ENCODE measurements at places on chromosomes 4 and X.

- DNase-seq = no peak
These were observed 27.0 kb upstream of the TMEM131L start for GRCh38 chr4:153438916-153439756.

GRCh38 chr4:23384741-23385140 is 505.1 kb downstream of the PPARGC1A start:
- DNase-seq = peak; percentile 42

DNA sequence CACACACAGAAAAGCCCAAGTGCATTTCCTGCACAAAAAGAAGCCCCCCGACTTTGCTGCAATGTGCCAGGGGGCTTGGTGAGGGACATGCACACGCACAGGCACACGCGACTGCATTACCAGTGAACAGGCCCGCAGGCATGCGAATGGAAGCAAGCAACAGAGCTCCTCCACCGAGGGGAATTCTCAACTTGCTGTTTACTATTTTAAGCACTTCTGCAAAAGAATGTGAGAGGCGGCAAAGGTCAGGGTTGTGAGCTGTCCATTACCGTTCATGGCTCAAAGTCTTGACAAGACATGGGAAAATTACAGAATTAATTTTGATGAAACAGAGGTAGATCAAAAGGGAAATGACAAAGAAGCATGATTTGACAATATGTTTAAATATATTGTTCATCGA is 342.5 kb upstream of the NOCT start:
- DNase-seq = no peak

DNA sequence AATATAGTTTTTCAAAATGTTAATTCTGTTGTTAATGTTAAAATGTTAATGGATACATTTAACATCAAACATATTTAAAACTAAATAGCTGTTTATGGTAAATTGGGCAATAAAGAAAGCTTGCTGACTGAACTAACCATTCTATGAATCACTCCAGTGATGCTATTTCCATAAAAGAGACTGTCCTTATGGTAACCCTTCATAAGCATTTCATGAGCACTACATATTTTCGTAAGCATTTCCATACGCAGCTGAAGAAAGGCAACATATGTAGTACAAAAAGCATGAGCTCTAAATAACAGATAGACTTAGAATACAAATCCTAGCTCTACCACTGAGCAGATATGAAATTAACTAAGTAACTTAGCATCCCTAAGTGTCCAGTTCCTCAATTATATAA is 188.9 kb downstream of the COL25A1 start:
- peak; percentile 14 for DNase-seq

DNA sequence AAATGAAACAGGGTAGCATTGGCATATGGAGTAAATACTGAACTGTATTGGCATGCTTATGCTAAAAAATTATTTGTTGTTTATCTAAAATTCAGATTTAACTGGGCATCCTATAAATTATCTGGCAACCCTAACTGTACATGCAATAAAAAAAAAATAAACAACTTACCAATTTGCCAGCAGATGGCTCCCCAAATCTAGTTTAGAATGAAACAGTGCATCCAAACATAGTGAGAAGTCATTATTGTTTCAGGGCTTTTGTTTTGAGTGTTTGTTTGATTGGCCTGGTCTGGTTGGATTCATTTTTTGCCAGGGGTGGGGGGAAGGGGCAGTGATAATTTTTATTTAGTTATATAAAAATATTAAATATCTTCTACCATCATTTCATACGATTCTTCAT is 12.8 kb upstream of the NSUN7 start:
- DNase-seq = no peak

DNA sequence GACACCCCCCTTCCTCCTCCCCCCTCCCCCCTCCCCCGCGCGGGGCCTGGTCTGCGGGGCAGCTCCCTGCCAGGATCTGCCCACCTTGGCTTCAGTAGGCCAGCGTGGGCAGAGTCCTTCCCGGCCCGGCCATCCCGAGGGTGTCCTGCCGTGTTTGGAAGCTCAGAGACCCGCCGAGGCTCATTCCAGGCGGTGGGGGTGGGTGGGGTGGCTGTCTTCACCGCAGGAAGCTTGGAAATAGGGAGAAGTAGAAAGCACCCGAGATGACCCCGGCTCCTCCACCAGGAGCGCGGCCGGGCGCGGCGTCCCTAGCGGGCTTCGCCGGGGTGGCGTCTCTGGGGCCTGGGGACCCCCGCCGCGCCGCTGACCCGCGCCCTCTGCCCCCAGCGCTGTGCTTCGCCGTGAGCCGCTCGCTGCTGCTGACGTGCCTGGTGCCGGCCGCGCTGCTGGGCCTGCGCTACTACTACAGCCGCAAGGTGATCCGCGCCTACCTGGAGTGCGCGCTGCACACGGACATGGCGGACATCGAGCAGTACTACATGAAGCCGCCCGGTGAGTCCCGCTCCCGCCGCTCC is 1.6 kb downstream of the NAT8L start:
- no peak for DNase-seq

- DNase-seq = no peak
These were observed 2.4 kb downstream of the AGTR2 start for GRCh38 chrX:116172976-116173375.

- peak; percentile 71 for DNase-seq
These were observed at the start of gene NPY1R for GRCh38 chr4:163332526-163333406. TSS of gene NPY1R (minus strand) at chr4:163332596. CDS start at chr4:163326554, 6,042 bp downstream.

DNA sequence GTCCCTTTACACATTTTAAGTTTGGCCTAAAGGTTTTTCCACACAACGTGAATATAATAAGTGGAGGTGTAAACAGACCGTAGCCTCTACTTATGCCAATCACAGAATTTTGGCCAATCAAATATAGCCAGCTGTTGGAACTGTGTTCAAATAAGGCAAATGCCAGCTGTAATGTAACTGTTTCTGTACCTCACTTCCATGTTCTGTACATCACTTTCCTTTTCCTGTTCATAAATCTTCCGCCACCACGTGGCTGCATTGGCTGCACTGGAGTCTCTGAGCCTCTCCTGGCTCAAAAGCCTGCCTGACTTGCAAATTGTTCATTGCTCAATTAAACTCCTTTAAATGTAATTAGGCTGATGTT is 105.1 kb upstream of the SMIM31 start:
- DNase-seq = no peak

DNA sequence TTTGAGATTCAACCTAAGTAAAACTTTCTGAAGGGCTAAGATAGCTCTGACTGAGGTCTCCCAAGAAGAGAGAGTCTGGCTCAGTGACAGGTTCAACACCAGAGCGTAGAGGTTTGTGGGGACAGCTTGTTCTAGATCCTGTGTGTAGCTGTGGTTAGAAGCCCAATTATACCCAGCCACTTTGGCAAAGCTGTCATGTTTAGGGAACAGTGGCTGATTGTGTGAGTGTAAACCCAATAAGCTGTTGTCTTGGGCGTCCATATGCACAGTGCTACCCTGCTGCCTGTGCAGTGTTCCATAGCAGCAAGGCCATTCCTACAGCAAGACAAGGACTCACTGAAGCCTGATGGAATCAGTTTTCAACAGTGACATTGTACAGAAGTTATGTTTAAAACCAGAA is 11.2 kb upstream of the SCRG1 start:
- no peak for DNase-seq

- DNase-seq = no peak
These were observed 60.2 kb upstream of the GPC4 start for GRCh38 chrX:133475521-133475920.

- no peak for DNase-seq
These were observed 7.6 kb upstream of the OPHN1 start for GRCh38 chrX:68440940-68441339.

- DNase-seq = peak; percentile 40
These were observed 9.5 kb downstream of the ASB5 start for GRCh38 chr4:176259330-176260090.

DNA sequence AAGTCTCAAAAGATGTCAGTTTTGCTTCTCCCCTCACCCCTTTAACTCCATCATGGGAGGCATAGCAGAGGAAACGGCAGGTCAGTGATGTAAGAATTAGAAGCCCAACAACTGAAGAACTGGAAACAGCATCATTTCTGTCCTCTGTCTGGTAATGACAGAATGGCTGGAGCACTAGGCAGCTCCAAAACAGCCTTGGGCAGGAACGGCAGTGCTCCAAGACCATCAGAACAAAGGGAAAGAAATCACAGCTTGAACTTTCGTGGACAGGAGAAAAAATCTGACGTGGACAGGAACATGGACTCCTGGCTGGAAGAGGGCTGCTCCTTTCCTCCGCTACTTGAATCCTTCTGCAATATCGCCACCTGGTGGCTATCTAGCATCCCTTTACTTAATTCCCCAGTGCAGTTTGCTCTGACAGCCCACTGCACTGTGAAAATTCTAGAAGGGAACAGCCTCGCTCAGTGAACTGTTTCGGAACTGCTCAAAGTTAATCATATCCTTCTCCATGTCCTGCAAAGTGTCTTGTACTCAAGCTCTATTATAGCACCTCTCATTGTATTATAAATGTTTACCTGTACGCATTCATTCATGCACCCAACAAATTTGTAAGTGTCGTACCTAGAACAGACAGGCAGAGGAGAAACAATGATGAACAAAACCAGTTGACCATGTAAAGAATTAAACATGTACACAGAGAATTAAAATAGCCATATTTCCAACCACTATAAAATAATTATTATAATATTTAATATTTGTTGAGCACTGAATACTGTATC is 20.4 kb downstream of the SLC25A53 start:
- no peak for DNase-seq

GRCh38 chrX:55754861-55755294 is 37.3 kb downstream of the RRAGB start:
- no peak for DNase-seq

DNA sequence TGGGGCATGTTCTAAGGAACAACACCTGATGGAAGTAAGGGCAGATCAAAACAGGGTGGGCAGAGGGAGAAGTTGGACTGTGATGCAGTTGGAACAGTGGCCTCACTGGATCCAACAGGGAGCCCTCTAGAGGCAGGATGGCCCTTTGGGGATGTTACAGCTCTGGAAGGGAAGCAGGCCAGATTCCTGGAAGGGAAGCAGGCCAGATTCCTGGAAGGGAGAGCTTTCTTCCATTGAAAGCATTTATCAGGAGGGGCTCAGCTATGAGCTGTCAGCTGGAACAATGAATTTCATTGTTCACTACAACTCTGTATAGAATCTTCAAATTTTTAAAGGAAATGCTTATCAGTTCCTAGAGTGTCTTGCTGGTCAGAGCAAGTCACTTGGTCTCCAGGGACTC is 17.7 kb downstream of the IL15 start:
- DNase-seq = no peak

GRCh38 chr4:187171706-187172339 is 448.2 kb upstream of the FAT1 start:
- peak; percentile 10 for DNase-seq

GRCh38 chrX:39414290-39414854 is 613.1 kb downstream of the MID1IP1 start:
- DNase-seq = no peak

DNA sequence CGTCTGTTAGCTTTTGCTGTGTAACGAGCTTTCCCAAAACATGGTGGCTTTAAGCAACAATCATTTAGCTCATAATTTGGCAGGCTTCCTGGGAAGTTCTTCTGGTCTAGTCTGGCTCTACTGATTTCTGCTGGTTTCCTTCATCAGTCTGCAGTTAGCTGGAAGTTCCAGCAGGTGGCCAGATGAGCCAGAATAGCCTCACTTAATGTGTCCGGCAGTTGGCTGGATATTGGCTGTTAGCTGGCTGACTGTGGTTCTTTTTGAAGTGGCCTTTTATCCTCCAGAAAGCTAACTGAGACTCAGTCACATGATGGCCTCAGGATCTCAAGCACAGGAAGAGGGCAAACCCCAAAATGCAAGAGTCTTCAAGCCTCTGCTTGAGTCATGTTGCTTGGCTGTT is 34.9 kb downstream of the FTHL17 start:
- DNase-seq = peak; percentile 16

- DNase-seq = no peak
These were observed 193.9 kb upstream of the SPOCK3 start for GRCh38 chr4:167428156-167428555.

GRCh38 chr4:961351-962230 is 11.8 kb downstream of the DGKQ start:
- DNase-seq = no peak

DNA sequence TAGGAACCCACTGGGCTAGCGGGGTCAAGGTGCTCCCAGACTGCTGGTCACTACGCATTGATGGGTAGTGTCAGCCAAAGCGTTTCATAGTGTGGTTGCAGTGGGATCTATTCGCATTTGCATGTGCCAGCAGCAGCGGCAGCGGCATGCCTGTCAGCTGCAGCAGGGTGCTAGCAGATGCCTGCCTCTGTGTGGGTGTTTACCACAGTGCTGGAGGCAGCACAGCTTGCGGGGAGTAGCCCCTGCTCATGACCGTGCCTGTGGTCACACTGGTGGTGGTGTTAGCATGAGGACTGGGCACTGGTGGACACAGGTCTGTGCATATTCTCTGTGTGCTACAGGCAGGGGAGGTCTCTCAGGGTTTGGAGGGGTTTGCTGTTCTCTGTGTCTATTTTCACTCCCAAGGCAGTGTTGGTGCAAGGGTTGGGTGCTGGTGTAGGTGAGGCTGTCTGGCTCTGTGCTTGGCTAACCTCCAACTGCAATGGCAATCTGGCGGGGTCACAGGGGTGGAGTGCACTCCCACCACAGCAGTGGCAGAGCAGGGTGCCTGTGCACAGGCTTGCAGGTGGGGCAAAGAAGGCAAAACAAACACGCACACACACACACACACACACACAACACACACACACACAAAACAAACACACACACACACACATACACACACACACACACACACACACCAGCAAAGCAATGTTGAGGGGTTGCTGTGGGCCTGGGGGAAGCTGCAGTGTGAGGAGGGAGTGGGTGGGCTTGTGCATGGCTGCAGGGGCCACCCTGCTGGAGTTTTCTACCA is 184.4 kb downstream of the GLUD2 start:
- no peak for DNase-seq

GRCh38 chr4:78776729-78777575 is 802 bp downstream of the BMP2K start:
- peak; percentile 62 for DNase-seq

GRCh38 chrX:137362583-137362982 is 203.3 kb upstream of the ZIC3 start:
- no peak for DNase-seq

GRCh38 chrX:32496671-32497070 is 714.7 kb downstream of the DMD start:
- DNase-seq = no peak

- no peak for DNase-seq
These were observed 71.6 kb upstream of the SH3RF1 start for GRCh38 chr4:169342159-169342860.

- DNase-seq = no peak
These were observed 2.7 kb downstream of the PCDH10 start for GRCh38 chr4:133151691-133152329.

- DNase-seq = no peak
These were observed 25.5 kb upstream of the FAM120C start for GRCh38 chrX:54208531-54208930.

- no peak for DNase-seq
These were observed 518.8 kb upstream of the LCORL start for GRCh38 chr4:18540349-18540748.

- DNase-seq = no peak
These were observed 392.3 kb downstream of the ARHGAP24 start for GRCh38 chr4:85867271-85867670.

- DNase-seq = peak; percentile 68
These were observed 64.4 kb downstream of the CHST7 start for GRCh38 chrX:46637938-46638337.

GRCh38 chr4:3220476-3221183 is 28.3 kb upstream of the MSANTD1 start:
- no peak for DNase-seq
